ENCODE measurements at places on chromosomes 1 and 21.

- no peak for DNase-seq
Measured at GRCh38 chr1:119532324-119532910, 25.4 kb downstream of the HSD3B1 start.

- no peak for DNase-seq
Measured at GRCh38 chr1:211752317-211752716, 76.9 kb upstream of the NEK2 start.

GRCh38 chr21:25589887-25590286, 17.4 kb downstream of the MRPL39 start:
- no peak for DNase-seq

GRCh38 chr1:225746361-225747179, 31.1 kb upstream of the SRP9 start:
- peak; percentile 88 for DNase-seq

- DNase-seq, result peak; percentile 0
Measured at GRCh38 chr1:43938892-43939587, 5.4 kb downstream of the ARTN start.

GRCh38 chr1:240691501-240691900, 79.5 kb upstream of the GREM2 start:
- DNase-seq, result peak; percentile 29

GRCh38 chr1:1246577-1247340, at the start of gene C1QTNF12:
Gene C1QTNF12, minus strand, starts transcription at chr1:1246722. Its CDS starts 32 bp downstream, at chr1:1246690.
- no peak for DNase-seq

DNA sequence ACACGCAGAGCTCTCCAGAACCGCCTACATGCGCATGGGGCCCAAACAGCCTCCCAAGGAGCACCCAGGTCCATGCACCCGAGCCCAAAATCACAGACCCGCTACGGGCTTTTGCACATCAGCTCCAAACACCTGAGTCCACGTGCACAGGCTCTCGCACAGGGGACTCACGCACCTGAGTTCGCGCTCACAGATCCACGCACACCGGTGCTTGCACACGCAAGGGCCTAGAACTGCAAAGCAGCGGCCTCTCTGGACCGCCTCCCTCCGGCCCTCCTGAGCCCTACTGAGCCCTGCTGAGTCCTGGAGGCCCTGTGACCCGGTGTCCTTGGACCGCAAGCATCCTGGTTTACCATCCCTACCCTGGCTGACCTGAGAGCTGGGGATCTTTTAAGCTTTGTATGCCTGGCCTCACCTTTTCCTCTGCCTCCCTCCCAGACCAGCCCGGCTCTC, 8.3 kb downstream of the OLIG2 start:
- no peak for DNase-seq

GRCh38 chr1:59171788-59172187, 125.1 kb upstream of the FGGY start:
- DNase-seq, result no peak
